ENCODE measurements at places on chromosomes 4 and X.
A peak's percentile ranks its signal among the peaks of the same experiment; 100 is the strongest.

DNA sequence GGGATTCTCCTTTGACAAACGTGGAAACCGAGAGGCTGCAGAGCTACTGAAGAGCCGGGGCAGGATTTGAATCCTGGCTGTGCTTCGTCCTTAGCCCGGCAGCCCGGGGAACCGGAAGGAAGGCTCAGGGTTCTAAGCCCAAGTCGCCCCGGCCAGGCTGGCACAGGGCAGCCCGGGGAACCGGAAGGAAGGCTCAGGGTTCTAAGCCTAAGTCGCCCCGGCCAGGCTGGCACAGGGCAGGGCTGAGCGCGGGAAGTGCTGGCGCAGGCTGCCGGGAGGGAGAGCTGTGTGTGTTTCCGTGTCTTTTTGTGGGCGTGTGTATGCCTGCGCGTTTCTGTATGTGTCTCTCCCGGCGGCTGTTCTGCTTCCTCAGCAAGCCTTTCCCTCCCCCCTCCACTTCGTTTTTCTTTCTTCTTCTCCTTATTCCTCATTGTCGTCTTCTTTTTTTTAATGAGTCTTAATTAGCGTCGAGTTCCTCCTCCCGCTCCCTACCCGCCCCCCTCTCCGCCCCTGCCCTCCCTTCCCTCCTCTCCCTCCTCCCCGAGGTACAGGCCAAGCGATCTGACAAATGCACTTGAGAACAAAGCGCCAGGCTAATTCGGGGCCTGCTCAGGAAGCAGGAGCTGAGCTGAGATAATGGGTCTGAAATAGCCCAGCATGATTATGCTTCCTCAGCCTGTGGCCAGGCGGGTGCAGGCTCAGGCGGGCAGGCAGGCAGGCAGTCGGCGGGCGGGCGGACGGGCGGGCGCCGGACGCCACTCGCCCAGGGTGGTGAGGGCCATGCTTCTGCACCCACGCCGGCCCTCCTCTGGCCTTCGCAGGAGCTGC is 65.9 kb downstream of the EFNB1 start:
- peak; percentile 72 for DNase-seq

- no peak for DNase-seq
These were observed 9.6 kb downstream of the RHOH start for GRCh38 chr4:40206426-40206825.

GRCh38 chr4:61714387-61714911 is 514.3 kb downstream of the ADGRL3 start:
- no peak for DNase-seq

GRCh38 chr4:85767649-85768048 is 292.7 kb downstream of the ARHGAP24 start:
- DNase-seq = no peak

GRCh38 chr4:188780028-188780427 is 640.8 kb downstream of the TRIML1 start:
- DNase-seq = no peak

- DNase-seq = no peak
These were observed 19.8 kb upstream of the GTPBP6 start for GRCh38 chrX:338281-338835.

DNA sequence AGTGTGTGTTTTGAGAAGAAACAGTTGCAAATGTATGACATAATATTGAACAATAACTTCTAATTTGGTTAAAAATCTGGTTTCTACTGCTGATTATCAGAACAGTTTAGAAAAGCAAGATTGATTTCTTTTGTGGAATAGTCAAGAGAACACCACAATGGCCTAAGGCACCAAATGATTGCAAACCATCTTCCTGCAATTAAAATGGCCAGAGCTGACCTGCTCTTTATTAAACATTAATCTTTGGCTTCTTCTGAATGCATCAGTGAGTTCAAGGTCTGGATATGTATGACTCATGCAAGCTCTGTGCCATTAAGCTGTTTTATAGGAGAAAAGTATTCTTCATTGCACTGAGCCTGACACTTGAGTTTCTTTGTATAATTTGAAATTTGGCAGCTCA is 107.8 kb upstream of the PDHA2 start:
- DNase-seq = no peak

- DNase-seq = no peak
These were observed 169.2 kb upstream of the LEF1 start for GRCh38 chr4:108337923-108338322.

GRCh38 chr4:127309369-127310102 is 323.2 kb upstream of the INTU start:
- DNase-seq = no peak

GRCh38 chr4:165294907-165295306 is 32.6 kb upstream of the MSMO1 start:
- no peak for DNase-seq

GRCh38 chr4:80093563-80093962 is 20.5 kb upstream of the ANTXR2 start:
- no peak for DNase-seq

- no peak for DNase-seq
These were observed 64.7 kb upstream of the PTCHD1 start for GRCh38 chrX:23269923-23270322.

GRCh38 chr4:73606465-73606974 is 13.7 kb downstream of the RASSF6 start:
- no peak for DNase-seq

DNA sequence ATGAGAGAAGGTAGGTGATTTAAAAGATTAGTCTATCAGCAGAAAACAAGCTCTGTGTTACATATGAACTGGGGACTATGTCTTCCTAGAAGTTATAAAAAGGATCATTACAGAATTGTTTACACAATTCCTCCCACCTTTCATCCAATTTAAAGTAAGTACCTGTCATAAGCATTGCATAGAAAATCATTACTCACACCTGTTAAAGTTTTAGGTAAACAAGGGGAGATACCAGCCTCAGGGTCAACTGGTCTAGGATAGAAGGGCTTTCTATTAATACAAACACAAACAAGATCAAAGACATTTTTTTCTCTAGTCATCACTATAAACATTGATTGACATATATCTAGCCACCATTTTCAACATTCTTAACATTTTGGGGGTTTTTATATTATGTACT is 333.9 kb downstream of the ARHGAP24 start:
- DNase-seq = no peak

GRCh38 chr4:118950224-118950623 is 61.6 kb downstream of the SYNPO2 start:
- DNase-seq = no peak

GRCh38 chr4:92445127-92445526 is 141.4 kb downstream of the GRID2 start:
- no peak for DNase-seq

GRCh38 chrX:42242004-42242403 is 318.6 kb upstream of the CASK start:
- no peak for DNase-seq

- no peak for DNase-seq
These were observed 78.2 kb downstream of the IL21 start for GRCh38 chr4:122542411-122543236.

DNA sequence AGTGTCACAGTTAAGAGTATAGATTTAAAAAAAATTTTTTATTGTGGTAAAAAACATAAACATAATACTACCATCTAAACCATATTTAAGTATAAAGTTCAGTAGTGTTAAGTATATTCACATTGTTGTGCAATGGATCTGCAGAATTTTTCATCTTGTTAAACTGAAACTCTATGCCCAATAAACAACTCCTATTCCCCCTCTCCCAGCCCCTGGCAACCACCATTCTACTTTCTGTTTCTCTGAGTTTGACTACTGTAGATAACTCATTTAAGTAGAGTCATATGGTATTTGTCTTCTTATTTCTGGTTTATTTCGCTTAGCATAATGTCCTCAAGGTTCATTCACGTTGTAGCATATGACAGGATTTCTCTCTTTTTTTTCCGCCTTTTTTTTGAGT is 112.4 kb downstream of the PTTG2 start:
- no peak for DNase-seq

DNA sequence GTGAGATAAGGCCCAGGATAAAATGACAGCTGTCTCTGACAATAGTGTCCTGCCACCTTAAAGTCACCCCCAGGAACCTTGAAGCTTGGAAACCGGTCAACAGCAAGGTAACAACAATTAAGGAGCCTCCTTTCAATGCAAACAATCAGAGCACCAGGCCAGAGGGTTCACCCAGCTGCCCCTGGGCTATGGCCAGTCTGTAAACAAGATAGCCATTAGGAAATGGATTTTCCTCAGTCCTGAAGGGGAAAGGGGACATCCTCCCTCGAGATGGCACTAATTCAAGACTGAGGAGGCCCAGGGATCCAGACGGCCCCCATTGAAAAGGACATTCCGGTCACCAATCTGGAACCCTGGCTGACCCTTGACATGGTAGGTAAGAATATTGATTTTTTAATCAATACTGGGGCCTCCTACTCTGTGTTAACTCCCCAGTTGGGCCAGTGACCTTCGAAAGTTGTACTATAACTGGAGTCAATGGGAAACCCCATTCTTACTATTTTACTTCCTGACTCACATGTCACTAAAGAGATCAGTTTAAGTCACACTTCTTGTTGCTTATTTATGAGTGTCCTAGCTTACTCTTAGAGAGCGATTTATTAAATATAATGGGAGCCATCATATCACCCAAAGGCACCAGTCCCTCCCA is 61.7 kb upstream of the CT45A1 start:
- no peak for DNase-seq

- no peak for DNase-seq
These were observed 106.6 kb upstream of the PDE5A start for GRCh38 chr4:119735165-119735651.

- no peak for DNase-seq
These were observed 43.6 kb downstream of the RBM47 start for GRCh38 chr4:40586034-40586433.

DNA sequence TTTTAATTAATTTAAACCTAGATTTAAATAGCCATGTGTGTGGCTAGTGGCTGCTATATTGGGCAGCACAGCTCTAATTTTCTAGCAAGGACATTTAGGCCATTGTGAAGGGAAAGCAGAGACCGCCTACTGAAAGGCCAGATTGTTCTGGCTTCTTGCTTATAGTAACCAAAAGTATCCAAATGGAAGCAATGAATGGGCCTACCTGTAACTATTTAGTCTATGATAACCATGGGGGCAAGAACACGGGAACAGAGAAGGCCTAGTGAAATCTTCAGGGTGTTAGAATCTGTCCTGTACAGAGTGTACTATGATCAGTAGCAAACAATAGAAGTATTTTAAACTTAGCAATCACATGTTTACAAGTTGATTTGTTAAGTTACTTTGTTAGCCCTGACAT is 16.5 kb upstream of the HPRT1 start:
- no peak for DNase-seq

Data from NT2/D1 (cell line).